ENCODE measurements at places on chromosomes 16 and 17.

GRCh38 chr17:6269478-6269877 is 165.4 kb downstream of the AIPL1 start:
- peak; percentile 36 for DNase-seq

DNA sequence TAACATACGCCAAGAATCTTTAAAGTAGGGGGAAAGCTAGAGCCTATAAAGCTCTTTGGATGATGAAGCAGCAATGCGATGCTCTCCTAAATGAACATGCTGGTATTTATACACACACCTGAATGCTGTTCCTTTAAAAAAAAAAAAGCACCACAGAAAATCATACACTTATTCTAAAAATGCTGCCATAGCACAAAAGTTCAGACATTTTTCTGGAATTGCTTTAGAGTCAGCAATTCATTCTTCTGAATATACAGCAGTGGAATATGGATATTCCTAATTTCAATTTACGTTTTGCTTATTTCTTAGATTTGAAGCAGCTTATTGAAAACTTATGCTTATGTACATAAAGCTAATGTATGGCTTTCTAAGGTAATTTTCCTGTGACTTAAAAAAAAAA is 3.1 kb downstream of the CSNK2A2 start:
- DNase-seq, result no peak

DNA sequence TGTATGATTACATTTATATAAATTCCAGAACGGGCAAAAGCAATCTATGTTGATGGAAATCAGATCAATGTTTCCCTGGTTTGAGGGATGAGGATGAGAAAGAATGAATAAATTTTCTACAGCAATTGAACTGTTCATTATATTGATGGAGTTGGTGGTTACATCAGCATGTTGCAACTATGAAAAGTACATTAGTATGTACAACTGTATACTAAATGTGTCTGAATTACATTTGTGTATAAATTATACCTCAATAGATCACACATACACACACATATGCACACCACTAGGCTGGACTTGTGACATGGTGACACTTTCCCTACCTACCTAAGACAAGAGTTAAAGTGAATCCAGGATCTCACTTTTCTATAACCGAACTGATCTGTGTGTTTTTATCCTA is 608.0 kb downstream of the CDH11 start:
- no peak for DNase-seq

- no peak for DNase-seq
Observed at GRCh38 chr16:57614536-57614935, 13.9 kb upstream of the ADGRG1 start.

GRCh38 chr17:4947411-4948165 is 742 bp downstream of the PFN1 start:
- peak; percentile 68 for DNase-seq

DNA sequence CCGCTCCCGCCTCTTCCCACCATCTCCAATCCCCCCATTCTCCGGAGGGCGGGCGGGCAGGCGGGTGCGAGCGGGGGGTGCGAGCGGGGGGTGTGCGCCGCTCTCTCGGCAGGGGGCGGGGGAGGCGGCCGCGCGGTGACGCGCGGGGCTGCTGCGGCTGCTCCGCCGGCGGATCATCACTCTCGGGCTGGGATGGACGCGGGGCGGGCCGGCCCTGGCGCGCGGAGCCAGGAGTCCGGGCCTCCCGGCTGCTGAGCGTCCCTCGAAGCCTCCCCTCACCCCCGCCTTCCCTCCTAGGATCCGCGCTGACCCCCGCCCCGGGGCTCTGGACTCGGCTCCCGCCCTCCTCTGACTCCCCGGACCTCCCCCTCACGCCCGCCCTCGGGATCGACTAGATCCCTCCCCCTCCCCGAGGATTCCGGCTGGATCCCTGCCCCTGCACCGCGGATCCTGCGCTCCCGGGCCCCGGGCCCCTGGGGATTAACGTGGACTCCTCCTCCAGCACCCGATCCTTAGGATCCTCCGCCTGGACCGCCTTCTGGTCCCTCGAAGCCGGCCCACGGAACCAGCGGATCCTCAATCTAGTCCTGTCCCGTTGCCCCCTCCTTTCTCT is 946 bp upstream of the TMEM256 start:
- DNase-seq, result peak; percentile 73

DNA sequence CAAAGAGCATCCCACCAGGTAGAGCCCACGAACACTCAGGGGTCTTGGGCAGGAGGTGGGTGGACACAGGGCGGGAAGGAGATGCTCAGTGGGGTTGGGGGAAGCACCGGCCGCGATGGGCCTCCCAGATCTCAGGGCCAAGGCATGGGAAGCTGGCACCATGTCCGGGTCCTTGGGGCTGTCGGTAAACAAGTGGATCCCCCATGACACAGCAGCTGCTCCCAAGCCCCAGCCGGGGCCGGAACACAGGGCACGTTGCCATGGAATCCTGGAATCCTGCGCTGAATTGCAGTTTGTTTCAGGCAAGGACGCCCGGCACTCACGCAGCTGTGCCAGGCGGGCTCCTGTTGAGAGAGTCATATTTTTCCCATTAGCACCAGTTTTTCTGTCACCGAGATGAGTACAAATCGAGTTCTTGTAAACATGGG is 23.0 kb upstream of the CHMP6 start:
- DNase-seq, result no peak

DNA sequence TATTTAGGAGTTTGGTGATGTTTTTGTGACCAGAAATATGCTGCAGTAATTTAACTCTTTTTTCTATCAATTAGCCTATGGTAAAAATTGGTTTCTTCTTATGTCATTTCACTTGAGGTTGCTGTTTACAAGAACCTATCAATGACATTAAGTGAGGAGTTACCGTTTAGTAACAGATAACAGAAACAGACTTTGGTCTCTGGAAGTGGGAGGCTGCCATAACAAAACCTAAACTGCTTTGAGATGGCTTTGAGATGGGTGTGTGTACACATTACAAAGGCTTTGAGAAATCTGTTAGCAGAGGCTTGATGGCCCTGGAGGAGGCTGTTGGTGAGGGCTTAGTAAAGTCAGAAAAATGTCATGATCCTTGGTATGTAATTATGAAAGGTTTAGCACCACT is 90.0 kb downstream of the TMEM114 start:
- no peak for DNase-seq

DNA sequence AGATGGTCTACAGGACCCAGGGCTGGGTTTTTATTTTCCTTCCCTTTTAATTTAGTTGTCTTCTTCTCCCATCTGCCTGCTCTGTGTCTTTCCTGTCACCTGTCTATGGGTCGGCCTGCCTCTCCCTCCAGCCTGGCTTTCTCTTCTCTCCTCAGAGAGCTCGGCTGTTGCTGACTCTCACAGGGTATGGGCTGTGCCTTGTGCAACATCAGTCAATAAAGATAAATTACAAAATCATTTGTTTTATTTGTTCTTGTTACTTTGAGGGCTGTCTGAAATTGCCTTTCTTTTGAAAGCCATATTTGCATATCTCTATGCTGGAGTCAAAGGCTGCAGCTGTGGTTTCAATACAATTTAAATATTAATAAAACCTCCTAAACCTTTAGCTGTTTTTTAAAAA is 15.6 kb downstream of the RND2 start:
- no peak for DNase-seq

DNA sequence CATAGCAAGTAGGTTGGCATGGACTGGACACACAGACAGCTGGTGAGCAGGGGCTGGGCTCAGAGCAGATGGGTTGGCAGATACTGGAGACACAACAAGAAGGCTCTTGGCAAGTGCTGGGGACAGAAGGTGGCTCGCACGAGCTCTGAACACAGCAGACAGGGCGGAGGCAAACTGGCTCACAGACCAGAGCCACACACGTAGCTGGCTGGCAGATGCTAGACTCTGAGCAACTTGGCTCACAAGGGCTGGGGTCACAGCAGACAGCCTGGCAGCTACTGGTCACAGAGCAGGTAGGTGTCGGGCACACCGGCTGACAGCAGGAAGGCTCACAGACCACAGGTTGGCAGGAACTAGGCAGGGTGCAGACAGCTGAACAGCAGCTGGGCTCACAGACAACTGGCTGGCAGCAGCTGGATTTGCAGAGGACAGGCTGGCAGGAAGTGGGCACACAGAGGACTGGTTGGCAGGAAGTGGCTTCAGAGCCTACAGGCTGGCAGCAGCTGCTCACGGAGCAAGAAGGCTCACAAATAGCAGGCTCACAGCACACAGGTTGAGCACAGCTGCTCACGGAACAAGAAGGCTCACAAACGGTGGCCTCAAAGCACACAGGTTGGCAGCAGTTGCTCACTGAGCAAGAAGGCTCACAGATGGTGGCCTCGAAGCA is 725 bp downstream of the KRTAP16-1 start:
- DNase-seq, result peak; percentile 40

DNA sequence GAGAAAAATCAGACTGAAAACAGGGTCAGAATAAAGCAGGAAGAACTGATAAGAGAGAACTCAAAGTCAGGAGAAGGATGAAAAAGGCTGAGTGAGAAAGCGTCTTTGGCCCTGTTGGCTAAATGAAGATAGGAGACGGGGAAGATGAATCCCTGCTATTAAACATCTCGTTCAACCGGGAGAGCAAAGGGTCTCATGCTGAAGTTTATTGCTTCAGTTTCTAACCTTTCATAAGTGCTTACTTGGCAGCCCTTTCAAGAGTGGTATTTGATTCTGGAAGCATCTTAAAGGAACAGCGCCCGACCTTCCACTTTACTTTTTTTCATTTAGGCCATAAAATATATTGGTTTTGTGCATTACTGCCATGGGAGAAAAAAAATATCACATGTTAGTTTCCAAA is 288.3 kb upstream of the RBFOX1 start:
- DNase-seq, result no peak

DNA sequence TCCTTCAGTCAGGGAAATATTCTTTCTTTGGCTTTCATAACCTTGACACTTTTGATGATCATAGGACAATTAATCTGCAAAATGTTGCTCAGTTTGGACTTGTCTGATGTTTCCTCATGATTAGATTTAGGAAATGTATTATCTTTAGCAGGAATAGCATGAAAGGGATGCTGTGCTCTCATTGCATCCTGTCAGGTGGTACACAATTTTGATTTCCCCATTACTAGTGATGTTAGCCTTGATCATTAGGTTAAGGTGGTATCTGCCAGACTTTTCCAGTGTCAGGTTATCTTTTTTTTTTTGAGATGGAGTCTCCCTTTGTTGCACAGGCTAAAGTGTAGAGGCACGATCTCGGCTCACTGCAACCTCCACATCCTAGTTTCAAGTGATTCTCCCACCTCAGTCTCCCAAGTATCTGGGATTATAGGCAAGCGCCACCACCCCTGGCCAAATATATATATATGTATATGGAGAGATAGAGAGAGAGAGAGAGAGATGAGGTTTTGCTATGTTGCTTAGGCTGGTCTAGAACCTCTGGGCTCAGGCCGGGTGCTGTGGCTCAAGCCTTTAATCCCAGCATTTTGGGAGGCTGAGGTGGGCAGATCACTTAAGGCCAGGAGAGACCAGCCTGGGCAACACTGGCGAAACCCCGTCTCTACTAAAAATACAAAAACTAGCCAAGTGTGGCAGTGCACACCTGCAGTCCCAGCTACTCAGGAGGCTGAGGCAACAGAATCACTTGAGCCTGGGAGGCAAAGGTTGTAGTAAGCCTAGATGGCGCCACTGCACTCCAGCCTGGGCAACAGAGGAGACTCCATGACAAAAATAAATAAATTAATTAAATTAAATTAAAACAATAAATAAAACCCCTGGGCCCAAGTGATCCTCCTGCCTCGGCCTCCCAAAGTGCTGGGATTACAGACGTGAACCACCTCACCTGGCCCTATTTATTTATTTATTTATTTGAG is 15.8 kb upstream of the CAVIN1 start:
- DNase-seq, result no peak

DNA sequence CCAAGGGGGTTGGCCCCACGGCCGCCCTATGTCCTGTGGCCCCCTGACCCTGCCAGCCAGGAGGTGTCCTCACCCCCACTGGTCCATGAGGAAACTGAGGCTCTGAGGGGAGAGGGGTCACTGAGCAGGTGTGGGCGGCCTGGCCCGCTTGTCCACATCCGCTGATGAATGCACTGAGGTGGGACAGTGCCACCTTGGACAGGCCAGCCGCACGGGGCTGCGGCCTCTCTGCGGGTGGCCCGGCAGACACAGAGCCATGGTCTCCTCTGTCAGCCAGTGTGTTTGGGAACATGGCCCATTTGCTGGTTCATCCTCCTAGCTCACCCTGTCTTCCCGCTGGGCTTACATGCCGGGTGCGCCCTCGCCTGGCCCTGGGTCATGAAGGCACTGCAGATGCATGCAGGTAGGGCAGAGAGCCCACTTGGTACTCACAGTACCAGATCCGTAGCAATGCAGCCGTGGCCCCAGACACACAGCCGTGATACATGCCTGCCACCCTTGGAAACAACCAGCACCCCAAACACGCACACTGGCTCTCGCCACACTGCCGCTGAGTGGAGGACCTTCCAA is 93.9 kb downstream of the ENGASE start:
- DNase-seq, result no peak

GRCh38 chr17:41636652-41637051 is 12.3 kb upstream of the KRT17 start:
- no peak for DNase-seq

GRCh38 chr16:5024632-5025031 is 9.1 kb downstream of the NAGPA start:
- DNase-seq, result no peak

- peak; percentile 74 for DNase-seq
Observed at GRCh38 chr17:62819511-62820221, 11.6 kb upstream of the MARCHF10 start.

DNA sequence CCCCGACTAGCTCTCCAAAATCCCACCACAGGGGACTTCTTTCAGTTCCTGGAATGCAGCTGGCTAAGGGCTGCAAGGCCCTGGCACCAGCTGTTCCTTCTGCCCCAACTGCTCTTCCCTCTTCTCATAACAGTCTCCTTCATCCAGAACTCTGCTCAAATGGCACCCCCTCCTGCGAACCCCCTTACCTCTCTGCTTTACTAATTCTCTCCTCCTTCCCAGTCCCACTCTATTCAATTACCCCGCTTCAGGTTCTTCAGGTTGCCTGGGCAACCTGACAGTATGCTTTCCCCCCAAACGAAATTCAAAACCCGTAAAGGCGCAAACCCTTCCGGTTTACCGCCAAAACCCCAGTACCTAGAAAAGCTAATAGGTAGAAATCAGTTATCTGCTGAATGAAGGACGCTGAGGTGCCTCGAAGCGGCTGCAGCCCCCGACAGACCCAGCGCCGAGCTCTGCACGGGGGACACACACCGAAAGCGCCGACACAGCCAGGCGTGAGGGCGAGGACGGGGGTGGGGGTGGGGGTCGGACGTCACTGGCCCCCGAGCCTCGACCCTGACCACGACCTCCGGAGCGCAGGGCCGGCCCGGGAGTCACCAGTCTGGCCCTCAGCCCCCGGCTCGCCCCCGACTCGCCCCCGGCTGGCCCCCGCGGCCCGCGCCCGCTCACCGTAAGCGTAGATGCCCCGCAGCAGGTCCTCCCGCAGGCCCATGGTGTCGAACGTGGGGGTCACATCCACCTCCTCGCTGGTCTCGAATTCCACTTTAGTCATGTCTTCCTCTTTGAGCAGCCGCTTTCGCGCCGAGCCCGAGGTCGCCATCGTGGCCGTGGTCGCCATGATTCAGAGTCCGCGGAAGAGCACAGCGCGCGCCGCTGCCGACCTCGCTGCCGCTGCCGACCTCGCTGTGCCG is 550 bp downstream of the EIF4A3 start:
- no peak for DNase-seq

GRCh38 chr16:89119166-89119621 is 25.5 kb downstream of the ACSF3 start:
- peak; percentile 10 for DNase-seq

GRCh38 chr17:58279016-58279711 is 1.6 kb downstream of the MPO start:
- peak; percentile 69 for DNase-seq

- DNase-seq, result no peak
Observed at GRCh38 chr16:67877064-67877463, 4.2 kb downstream of the EDC4 start.

GRCh38 chr17:77487677-77488530 is 347.1 kb downstream of the SEC14L1 start:
- DNase-seq, result peak; percentile 16

GRCh38 chr16:4384509-4384942 is 12.9 kb downstream of the VASN start:
- peak; percentile 52 for DNase-seq

All from left cardiac atrium (tissue), 4 donors.